CD4-positive, alpha-beta T cell treated with Interferon alpha-2 for 1 hour (primary cell): ENCODE measurements at places on chromosomes 7 and 10.

DNA sequence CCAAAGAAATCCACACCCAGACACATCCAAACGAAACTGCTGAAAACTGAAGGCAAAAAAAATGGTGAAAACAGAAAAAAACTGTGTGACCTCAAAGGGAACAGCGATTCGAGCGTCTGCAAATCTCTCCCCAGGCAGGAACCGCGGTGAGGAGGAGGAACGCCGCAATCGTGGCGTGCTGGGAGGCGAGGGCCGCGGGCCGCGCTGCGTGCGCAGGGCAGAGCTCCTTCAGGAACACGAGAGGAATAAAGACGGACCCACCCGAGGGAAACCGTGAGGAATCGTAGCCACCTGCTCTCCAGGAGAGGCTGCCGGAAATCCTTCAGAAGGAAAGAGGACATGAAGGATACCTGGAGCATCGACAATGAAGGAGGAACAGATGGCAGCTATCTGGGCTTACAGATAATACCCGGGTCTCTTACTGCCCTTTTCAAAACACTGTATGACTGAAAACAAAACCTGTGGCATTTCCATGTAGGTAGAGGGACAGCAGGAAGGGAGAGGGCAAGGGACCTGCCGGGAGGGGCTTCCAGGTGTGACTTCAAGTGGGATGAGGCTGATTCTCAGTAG lies 266.0 kb downstream of the MAD1L1 start:
- DNase-seq: no peak

DNA sequence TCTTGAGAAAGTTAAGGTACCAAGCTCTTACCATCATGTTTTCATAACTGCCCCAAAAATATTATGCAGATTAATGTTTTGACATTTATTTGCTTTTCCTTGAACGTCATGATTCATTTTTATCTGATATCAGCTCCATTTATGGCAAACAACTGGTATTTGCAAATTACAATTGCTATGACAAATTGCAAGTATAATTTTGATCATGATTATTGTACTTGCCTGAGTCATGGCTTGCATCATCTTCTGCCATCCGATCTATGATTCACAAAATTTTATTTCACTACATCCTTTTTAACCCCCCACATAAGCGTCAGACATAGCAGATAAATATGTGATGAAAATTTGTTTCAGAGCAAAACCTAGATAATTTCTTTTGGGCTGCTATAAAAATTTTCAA lies 155.0 kb downstream of the STK31 start:
- no peak for DNase-seq

- DNase-seq: peak; percentile 84
Observed at GRCh38 chr7:150481186-150481920, 30.9 kb downstream of the GIMAP8 start.

- DNase-seq: no peak
Observed at GRCh38 chr10:31134311-31134952, 102.8 kb upstream of the ZNF438 start.

DNA sequence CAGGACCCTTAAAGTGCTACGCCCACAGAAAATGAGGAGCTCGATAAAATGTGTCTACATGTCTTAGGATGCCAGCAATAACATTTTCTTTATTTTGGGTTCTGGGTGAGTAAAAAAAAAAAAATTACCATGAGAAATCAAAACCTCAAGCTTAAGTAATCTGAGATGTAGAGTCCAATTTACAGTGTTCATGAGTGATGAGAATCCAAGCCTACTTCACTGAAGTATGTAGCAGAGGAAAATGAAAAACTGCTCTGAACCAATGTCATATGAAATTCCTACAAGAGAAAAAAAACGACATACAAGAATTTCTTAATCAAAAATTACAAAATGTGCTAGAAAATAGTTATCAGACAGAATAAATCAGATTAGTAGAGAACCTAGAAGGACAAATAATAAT lies 274.4 kb downstream of the HTR7 start:
- no peak for DNase-seq

- DNase-seq: no peak
Observed at GRCh38 chr10:77446700-77447099, 190.9 kb downstream of the KCNMA1 start.

DNA sequence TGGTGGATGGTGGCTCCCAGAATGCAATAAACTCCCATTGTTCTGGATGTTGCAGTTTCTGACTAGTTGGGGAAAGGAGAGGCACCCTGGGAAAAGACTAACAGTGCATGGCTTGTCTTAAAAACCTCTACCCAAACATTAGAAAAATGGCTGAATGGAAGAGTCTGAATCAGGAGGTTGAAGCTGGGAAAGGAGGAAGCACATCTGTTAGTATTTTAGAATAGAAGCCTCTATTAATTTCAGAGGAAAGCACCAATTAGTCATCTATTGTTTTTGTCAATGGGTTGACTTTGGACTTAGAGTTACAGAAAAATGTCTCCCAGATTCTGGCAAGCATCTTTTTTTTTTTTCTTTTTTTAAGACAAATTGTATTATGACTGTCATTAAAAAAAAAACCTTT lies 56.1 kb upstream of the ELMO1 start:
- no peak for DNase-seq

DNA sequence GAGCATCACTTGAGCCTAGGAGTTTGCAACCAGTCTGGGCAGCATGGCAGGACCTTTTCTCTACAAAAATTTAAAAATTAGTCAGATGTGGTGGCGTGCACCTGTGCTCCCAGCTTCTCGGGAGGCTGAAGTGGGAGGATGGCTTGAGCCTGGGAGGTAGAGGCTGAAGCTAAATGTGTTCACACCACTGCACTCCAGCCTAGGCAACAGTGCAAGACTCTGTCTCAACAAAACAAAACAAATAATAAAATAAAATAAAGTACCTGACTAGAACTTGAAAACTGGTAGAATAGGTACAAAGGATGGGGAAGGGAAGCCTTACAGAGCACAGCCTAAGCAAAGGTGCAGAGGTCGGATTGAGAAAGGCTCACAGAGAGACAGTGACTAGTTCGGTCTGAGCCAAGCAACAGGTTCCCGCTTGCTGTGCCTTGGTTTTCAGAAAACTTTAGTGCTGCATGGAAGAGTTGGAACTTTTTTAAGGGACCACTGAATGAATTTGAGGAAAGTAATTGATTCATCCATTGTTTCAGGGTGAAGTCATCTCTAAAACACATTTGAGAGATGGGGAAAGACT lies 100.1 kb upstream of the STK17A start:
- DNase-seq: no peak

DNA sequence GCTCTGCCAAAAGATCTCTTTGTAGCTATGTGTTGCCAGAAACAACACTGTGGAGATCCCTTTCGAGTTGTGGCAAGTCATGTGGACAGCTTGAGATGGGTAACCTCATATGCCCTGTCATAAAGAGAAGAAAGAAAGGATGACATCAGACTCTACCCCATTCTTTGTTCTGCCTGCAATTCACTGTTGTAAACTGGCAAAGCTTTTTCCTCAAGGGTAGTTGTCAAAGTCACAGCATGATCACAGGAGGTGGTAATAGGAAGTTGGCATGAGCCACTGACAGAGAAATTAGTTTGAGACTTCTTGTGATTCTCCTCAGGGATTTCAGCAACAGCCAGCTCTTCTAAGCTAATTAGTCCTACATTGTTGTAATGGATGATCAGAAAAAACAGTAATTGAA lies 19.4 kb upstream of the MINDY3 start:
- DNase-seq: no peak

- DNase-seq: no peak
Observed at GRCh38 chr10:121684276-121684675, 86.0 kb upstream of the FGFR2 start.

DNA sequence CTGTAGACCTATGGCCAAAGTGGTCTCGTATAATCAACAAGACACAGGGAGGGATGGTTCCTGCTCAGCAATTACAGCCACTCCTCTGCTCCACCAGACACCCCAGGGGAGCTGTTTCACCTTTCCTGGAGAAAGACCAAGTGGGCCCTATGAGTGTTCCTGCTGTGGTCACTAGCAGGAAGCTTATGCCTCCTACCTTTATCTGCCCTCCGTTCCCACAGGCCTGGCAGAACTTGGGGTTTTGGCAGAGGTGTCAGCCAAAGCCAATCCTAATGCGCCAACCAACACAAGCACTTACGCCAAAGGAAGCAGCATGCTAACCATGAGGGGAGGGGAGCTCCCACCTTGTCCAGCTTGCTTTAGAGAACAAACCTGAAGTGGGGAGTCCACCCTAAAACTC lies 31.2 kb downstream of the XPNPEP1 start:
- no peak for DNase-seq

DNA sequence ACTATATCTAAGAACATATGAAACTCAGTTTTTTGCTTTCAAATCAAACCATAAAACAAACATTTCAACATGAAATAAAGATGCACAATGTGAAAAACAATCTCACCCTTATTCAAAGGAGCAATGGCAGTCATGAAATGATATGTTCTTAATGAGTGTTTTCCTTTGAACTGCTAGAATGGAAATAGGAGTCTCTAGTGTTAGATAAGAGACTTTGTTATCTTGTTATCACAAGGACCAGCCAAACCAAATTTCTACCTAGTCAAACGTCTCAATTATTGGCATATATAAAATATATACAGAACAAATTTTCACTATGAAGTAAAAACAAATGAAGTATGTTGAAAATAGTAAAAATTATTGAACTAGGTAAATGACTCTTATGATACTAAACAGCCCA lies 1.2 kb downstream of the VPS41 start:
- no peak for DNase-seq

GRCh38 chr7:26782501-26782900 lies 81.9 kb downstream of the SKAP2 start:
- DNase-seq: no peak

- DNase-seq: no peak
Observed at GRCh38 chr7:69553190-69553589, 45.1 kb upstream of the AUTS2 start.

DNA sequence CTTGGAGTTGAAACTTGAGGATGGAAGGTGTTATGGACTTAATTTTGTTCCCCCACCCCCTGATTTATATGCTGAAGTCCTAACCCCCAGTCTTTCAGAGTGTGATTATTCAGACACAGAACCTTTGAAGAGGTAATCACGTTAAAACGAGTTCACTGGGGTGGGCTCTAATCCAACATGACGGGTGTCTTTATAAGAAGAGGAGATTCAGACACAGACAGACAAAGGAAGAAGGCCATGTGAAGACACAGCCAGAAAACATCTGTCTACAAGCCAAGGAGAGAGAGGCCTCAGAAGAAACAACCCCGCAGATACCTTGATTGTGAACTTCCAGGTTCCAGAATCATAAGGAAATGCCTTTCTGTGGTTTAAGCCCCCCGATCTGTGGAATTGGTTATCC lies 37.0 kb downstream of the GHRHR start:
- no peak for DNase-seq

DNA sequence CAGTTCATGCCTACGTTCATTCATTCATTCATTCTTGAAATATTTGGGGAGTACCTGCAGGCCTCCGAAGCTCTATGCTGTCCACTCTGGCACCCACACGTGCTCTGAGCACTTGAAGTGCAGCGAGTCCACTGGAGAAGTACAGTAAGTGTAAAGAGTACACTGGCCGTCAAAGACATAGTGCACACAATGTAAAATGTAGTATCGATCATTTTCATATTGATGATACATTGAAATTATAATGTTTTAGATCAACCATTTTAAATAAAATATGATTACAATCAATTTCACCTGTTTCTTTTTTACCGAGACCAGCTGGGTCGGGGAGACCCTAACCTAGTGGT lies 37.0 kb upstream of the PURB start:
- no peak for DNase-seq

- DNase-seq: no peak
Observed at GRCh38 chr7:148607151-148607661, 16.6 kb downstream of the C7orf33 start.

DNA sequence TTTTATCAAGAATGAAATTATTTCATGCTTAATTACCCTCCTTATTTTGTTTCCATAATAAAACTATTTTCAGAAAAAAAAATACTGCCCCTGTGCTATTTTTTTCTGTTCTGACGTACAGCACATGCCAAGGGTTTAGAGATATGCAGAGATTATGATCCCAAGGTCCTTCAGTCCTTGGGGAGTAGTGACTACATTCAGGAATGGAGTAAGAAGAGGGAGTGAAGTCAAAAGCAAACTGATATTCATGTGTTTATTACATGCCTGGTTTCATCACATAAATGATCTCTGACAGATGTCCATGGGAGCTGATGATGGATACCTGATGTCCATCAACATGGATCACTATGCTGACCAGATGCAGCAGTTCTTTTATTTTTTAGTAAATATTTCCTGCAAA lies 17.2 kb downstream of the AKAP9 start:
- DNase-seq: no peak

- no peak for DNase-seq
Observed at GRCh38 chr7:2564970-2565540, 6.3 kb downstream of the IQCE start.

DNA sequence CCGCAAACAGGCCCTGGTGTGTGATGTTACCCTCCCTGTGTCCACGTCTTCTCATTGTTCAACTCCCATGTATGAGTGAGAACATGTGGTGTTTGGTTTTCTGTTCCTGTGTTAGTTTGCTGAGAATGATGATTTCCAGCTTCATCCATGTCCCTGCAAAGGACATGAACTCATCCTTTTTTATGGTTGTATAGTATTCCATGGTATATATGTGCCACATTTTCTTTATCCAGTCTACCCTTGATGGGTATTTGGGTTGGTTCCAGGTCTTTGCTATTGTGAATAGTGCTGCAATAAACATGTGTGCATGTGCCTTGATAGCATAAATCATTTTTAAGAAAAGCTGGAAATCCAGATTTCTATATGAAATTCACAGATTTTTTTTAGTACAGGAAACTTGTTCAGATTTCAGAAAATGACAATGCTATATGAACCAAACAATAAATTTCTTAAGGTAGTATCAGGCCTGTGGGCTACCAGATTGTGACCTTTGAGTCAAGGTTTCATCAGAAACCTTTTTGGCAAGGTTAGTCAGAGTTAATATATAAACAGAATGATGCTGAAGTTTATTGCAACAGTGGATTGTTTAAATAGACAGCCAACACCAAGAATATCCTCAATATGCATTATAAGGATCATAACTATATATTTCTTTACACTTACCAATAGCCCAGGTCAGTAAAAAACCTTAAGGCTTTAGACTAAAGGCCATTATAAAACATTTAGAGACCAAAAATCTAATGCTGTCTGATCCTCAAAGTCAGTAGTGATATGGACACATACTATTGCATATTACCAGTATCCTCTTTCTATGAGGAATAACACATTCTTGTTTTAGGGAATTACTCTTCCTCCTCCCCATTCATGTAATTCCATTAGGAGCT lies 68.7 kb upstream of the PAPSS2 start:
- no peak for DNase-seq

- DNase-seq: no peak
Observed at GRCh38 chr7:48090095-48090805, 1.2 kb downstream of the UPP1 start.

- no peak for DNase-seq
Observed at GRCh38 chr10:37952926-37953325, 23.5 kb downstream of the ZNF25 start.
